ENCODE measurements at places on chromosomes 4 and X.
A peak's percentile ranks its signal among the peaks of the same experiment; 100 is the strongest.

- peak; percentile 76 for DNase-seq
Observed at GRCh38 chrX:47568656-47569295, 7.8 kb downstream of the ARAF start.

DNA sequence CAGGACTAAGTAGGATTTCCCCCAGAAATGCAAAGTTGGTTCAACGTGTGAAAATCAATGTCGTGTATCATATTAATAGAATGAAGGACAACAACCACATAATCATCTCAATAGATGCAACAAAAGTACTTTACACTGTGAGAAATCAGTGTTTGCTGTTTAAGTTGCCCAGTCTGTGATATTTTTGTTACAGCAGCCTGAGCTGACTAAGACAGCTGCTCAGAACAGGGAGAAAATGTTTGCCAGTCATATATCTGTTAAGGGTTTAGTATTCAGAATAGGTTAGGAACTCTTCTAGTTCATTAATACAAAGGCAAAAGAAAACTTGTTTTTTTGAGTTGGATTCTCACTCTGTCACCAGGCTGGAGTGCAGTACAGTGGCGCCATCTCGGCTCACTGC, 12.5 kb downstream of the MAEA start:
- DNase-seq: no peak

GRCh38 chrX:117969328-117969727, 147.3 kb downstream of the KLHL13 start:
- DNase-seq: no peak

GRCh38 chrX:150984169-150984824, 1.2 kb downstream of the HMGB3 start:
- no peak for DNase-seq

DNA sequence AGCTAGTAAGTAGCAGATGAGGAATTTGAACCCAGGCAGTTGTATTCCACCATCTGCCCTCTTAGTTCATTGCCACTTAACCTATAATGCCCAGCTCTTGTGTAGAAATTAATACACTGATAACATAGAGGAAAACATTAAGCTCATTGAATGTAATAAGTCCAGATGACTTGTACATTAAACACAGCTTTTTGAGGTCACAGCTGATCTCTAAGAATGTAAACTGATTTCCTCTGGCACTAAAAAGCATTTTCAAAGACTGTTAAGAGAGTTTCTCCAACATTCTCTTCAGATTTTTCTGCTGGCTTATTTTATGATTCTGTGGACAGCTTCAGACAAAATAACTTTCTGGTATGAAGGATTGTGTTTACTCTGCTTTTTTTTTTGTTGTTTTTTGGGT, 42.7 kb downstream of the HPRT1 start:
- DNase-seq: no peak

DNA sequence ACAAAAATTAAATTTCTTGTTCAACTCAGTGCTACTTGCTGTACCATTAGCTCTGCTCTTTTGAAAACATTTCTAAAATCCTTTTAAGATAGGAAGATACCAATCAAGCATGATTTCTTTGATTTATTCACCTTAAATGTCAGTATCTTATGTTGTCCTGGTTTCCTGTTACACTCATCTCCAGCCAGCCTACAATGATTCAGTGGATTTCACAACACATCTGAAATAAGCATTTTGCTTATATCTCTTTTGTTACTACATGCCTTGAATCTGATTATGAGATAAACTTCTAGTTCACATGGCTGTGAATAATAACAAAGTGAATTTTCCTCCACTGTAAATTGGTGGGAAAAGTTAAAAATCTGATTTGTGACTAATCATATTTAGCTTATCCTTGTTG, 112.5 kb upstream of the BMP3 start:
- no peak for DNase-seq

GRCh38 chrX:150212672-150213480, 150.2 kb upstream of the MAMLD1 start:
- peak; percentile 14 for DNase-seq

GRCh38 chr4:28443801-28444412, 1583.3 kb downstream of the STIM2 start:
- DNase-seq: peak; percentile 45

GRCh38 chr4:143700416-143701352, at the start of gene FREM3:
TSS of gene FREM3 (minus strand) at chr4:143700675. CDS start at chr4:143700675, 0 bp downstream.
- peak; percentile 72 for DNase-seq

- no peak for DNase-seq
Observed at GRCh38 chrX:12890467-12890866, 16.0 kb upstream of the TLR8 start.

GRCh38 chr4:90857081-90857820, 730.1 kb downstream of the CCSER1 start:
- DNase-seq: no peak

DNA sequence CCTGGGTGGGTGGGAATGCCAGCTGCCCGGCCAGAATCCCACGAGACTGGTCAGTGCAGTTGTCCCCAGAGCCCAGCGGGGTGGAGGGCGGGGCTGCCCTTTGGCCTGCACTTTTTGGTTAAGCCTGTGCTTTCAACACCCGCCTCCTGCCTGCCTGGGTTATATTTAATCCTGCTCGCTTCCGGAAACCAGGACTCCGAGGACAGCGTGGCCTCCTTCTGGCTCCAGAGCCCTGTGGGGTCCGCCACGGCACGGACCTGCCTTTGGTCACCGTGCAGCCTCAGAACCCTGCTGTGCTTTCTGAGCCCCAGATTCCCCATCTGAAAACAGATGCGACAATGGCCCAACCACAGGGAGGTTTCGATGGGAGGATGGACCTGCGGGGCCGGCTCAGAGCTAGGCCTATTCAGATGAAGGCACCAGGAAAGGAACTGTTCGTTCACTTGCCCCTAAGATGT, 29.4 kb upstream of the KIAA0232 start:
- no peak for DNase-seq

DNA sequence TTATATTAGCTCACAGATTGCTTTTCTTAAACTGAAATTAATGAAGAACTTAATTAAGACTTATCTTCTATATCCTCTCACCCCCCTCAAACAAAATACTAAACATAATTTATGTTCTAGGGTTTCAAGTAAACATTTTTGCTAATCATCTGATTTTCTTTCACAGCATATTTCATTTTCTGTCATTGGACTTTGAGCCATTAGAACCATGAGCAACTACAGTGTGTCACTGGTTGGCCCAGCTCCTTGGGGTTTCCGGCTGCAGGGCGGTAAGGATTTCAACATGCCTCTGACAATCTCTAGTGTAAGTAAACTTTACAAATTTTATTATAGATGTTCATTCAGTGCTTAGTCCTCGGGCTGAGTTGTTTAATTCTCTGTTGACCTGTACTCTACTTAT, 3.3 kb downstream of the PDLIM5 start:
- no peak for DNase-seq

DNA sequence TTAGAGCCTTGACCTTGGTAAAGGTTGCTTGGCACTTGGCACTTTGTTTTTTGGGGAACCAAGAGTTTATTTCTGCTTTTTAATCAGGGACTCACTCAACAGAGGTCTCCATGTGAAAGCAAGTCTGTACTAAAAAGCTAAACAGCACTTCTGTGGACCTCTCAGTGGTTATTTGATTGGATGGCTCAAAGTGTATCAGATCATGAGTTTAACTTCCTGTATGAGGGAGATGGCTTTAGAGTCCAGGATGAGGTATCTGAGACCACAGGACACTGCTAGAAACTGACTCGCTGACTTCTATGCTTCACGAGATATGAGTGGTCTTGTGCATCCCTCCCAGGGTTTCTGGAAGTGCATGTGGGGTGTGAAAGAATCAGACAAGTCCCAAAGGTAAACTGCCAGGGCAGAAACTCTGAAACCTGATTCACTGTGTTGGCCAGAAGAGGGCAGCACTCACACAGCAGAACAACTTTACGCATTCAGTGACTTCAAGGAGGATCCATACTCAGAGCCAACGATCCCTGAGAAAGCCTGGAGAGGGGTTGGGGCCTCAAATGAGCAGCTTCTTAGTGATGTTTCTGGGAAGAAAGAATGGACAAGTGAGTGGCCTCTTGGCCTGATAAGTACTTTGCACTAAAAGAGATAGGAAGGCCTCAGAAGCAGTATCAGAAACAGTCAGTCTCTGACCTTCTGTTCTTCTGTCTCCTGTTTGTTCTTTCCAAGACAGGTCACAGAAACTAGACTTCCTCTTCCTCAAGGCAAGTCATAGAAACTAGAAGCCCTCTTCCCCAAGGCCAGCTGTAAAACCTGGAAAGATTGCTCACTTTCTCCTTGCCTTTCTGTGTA, 220.3 kb upstream of the CXCL13 start:
- peak; percentile 77 for DNase-seq

DNA sequence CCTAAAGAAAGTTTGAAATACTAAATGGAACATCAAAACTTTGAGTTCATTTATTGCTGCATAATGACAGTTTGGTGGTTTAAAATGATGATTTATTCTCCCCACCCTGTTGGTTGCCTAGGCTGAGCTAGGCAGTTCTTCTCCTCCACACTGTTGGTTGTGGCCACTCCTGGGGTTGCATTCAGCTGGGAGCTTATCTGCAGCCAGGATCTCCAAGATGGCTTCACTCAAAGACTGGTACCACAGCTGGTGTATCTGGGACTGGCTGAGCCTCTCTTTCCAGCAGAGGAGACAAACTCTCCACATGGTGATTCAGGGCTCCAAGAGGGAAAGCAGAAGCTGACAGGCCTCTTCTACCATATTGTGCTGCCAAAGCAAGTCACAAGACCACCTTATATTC, 33.1 kb downstream of the MSL3 start:
- DNase-seq: no peak

DNA sequence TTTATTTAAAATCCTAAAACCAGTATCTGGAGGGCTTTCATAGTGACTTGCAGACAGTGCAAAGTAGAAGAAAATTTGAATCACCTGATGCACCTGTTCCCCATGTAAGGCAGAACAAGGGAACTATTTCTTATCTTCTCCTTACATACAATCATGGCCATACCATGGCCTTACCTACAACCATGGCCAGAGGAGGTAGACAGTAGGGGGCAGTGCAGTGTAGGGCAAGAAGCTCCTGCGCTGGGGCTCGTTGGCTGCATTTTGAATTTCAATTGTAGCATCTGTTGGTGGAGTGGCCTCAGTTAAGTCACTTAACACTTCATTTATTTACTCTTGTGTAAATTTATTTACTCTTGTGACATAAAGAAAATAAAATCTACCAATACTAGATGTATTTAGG, 33.0 kb downstream of the GALNTL6 start:
- DNase-seq: peak; percentile 87

GRCh38 chr4:17654701-17655100, 40.3 kb downstream of the MED28 start:
- DNase-seq: no peak

GRCh38 chrX:150731795-150732194, 38.6 kb downstream of the MTMR1 start:
- no peak for DNase-seq

GRCh38 chrX:68917799-68918198, 89.0 kb downstream of the EFNB1 start:
- DNase-seq: no peak

- no peak for DNase-seq
Observed at GRCh38 chrX:69116077-69116476, 49.2 kb downstream of the PJA1 start.

DNA sequence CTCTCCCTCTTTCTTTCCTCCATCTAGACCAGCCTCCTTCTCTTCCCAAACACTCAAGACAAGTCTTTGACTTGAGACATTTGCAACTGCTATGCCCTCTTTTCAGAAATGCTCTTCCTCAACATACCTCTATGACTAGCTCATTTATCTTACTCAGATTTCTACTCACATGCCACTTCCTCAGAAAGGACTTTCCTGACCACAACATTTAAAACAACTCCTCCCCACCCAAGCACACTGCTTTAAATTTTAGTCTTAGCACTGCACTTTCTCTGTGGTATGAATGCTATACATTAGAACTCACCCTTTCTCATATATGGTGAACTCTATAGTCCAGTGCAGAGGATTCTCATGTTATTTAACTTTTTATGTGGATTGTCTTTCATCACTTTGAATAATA, 28.4 kb upstream of the SULT1E1 start:
- no peak for DNase-seq

GRCh38 chrX:82813671-82814078, 694.4 kb upstream of the POU3F4 start:
- no peak for DNase-seq

DNA sequence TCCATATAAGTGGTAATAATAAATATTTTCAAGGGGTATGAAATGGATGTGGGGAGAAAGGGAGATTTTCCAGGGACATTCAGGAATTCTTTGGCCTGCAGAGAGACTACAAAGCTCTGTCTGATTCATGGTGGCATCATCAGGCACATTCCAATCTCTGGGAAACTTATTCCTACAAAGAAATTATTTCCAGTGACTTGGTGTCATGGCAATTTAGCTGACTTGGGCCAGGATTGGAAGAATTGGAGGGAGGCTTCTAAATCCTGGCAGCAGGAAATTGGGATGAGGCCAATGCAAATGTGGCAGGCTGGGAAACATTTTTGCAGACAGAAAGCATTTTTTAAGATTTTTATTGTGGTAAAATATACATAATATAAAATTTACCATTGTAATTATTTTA, 204.6 kb downstream of the RTL9 start:
- DNase-seq: no peak

- no peak for DNase-seq
Observed at GRCh38 chrX:66021765-66022631, 17.9 kb downstream of the VSIG4 start.

DNA sequence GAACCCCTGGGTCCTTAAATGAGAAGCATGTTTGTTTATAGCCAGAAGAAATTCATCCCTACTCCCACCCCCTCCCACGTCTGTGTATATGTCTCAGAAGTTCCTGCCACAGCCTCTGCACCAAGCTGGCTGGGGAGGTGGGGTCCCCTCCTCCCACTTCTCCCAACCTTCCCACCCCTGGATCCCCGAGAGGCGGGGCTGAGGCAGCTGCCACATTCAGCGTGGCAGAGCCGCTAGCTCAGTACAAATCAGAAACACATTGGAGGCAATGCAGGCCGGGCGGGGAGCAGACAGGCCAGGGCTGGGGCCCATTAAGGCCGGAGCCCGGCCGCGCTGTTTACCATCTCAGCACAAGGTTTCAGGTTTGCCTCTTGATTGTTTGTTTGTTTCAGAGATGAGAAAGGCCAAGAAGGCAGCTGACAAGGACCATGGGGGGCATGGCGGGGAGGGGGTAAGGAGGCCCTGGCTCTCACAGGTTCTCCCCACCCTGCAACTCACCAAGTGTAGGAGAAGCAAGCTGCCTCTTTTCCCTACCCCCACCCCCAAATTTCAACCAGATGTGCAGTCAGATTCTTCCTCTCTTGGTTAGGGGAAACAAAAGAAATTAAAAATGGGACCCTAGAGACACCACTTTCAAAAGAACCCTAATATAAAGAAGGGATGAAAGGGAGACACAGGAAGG, 22.3 kb downstream of the PJA1 start:
- DNase-seq: peak; percentile 8

GRCh38 chr4:3639613-3640586, 107.7 kb upstream of the LRPAP1 start:
- no peak for DNase-seq

GRCh38 chr4:85829276-85830051, 354.5 kb downstream of the ARHGAP24 start:
- no peak for DNase-seq

GRCh38 chr4:74873545-74874301, 59.2 kb upstream of the PARM1 start:
- no peak for DNase-seq

GRCh38 chr4:158856852-158857251, 88.0 kb downstream of the FNIP2 start:
- DNase-seq: peak; percentile 48

GRCh38 chrX:48890296-48890925, 7.2 kb downstream of the TIMM17B start:
- DNase-seq: peak; percentile 35
